ENCODE measurements at places on chromosomes 16 and 17.

- DNase-seq = no peak
These were observed 9.8 kb downstream of the ATP2C2 start for GRCh38 chr16:84378099-84378498.

DNA sequence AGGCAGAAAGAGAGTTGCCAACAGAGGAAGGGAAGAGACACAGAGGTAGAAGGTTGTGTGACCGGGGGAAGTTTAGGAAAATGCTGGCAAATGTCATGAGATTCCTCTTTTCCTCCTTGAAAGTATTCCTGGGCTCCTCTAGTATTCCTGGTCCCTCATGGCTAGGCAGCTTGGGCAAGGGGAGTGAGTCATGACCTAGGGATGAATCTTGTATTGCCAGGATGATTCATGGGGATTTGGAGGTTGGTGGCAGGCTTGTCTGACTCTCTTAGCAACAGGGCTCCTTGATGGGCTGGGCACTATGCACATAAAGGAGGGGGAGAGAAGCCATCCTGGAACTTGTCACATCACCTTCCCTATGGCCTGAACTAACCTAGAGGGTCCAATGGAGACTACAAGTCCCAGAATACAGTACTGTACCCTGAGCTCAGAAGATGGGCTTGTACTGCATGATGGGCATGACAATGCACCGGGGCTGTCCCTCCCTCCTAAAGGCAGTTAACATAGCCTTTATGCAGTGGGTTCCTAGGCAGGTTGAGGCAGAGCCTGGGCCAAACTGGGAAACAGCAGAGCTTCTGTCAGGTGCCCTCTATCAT lies 2.1 kb upstream of the SEZ6 start:
- no peak for DNase-seq

GRCh38 chr17:63995626-63996025 lies 2.5 kb upstream of the PRR29 start:
- no peak for DNase-seq

DNA sequence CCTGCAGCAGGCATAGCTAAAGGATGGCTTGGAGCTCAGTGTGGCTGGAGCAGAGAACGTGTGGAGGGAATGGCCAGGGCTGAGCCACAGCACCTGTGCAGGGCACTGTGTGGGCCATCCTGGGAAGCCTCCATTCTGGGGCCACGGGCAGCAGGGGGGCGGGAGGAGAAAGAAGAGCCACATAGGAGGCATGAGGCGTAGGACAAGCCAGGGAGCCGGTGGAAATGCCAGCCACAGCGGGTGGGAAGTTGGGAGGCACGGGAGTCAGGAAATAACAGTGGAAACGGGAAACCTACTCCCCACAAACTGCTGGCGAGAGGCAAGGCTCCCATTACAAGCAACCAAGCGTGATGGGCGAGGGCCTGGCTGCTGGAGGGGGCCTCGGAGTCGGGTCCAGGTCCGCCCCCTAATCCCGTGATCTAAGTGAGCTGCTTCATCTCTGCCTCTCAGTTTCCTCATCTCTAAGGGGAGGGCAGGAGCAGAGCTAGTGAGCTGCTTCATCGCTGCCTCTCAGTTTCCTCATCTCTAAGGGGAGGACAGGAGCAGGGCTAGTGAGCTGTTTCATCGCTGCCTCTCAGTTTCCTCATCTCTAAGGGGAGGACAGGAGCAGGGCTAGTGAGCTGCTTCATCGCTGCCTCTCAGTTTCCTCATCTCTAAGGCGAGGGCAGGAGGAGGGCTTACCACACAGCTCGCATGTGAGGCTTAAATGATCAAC lies 104.9 kb downstream of the ADCY9 start:
- DNase-seq = no peak

- DNase-seq = no peak
These were observed 113.8 kb downstream of the OR1D5 start for GRCh38 chr17:2949469-2950044.

GRCh38 chr17:78896091-78896833 lies 6.7 kb downstream of the CEP295NL start:
- no peak for DNase-seq

DNA sequence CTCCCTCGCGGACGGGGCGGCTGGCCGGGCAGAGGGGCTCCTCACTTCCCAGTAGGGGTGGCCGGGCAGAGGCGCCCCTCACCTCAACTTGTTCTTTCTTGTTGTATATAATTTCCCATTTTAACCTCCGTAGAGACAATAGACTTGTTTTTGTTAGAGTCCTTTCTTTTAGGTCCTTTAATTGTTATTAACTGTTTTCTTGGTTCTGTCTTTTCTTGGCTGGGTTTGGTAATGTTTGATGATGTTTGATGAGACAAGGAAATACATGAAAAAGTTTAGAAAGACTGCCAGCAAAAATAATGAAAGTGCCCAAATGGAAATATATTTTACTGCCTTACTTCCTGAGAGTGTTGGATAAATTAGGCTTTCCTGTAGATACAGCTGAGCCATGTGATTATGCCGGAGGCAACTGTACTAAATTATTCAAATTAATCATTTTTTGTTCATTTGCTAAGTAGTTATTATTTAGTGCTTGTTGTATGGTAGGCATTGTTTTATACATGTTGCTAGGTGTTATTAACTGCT lies 30.9 kb downstream of the PRPSAP2 start:
- no peak for DNase-seq

GRCh38 chr16:60107871-60108270 lies 1373.8 kb upstream of the GOT2 start:
- DNase-seq = no peak

GRCh38 chr17:39979893-39980350 lies 685 bp upstream of the PSMD3 start:
- DNase-seq = no peak

GRCh38 chr17:45790296-45790922 lies 6.3 kb downstream of the CRHR1 start:
- no peak for DNase-seq

DNA sequence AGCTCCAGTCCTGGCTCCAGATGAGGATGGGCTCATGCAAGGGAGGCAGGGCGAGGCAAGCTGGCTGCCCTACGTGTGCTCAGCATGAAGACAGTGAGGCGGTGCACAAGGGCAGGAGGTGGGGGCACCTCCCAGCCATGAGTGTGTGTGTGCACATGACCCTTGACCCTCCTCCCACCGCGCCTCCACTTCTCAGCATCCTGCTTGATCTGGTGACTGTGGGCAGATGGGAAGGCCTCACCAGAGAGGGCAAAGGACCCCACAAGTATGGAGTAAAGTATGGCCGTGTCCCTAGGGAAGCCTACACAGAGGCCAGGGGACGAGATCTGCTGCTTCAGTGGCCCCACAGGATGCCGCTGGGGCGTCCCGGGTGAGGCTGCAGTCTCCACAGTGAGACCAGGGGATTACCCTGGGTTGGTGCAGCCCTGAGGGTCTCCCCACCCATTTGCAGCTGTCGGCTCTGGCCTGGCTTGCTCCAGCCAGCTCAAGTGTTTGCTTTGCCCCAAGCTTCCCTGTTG lies 7.9 kb upstream of the RNF222 start:
- DNase-seq = no peak

DNA sequence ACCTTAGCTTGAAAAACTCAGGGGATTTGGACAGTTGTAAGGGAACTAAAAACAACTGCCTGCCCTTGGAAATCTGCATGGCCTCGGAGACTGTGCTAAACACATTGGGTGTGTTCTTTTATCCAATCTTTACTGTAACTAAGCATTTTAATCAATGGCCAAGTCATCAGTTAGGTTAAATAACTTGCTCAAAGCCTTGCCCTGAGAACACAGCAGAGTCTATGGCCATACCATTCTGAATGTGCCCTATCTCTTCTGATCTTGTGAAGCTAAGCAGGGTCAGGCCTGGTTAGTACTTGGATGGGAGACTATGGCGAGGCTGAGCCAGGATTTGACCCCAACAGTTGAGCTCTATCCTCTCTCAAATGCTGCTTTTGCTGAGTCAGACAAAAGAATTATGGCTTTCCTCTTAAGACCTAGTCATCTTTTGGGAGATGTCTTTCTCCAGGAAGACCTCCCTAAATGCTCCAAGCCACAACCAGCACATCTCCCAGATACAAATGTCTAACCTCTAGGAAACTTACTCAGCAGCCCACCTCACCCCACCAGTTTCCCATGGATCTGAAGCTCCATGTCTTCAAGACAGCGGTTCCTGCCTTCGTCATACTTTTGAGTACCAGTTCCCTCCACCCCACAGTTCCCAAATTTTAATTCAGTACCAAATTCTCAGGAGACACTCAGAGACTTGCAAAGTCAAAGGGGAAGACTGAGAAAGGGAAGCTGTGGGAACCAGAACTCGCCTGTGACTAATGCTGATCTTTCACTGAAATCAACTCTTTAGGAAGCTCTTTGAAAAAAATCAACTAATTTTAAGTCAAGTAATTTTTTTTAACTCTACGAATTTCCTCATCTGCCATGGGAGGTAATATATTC lies 336.1 kb downstream of the MAF start:
- DNase-seq = no peak

- no peak for DNase-seq
These were observed 7.1 kb downstream of the USP10 start for GRCh38 chr16:84706856-84707255.

DNA sequence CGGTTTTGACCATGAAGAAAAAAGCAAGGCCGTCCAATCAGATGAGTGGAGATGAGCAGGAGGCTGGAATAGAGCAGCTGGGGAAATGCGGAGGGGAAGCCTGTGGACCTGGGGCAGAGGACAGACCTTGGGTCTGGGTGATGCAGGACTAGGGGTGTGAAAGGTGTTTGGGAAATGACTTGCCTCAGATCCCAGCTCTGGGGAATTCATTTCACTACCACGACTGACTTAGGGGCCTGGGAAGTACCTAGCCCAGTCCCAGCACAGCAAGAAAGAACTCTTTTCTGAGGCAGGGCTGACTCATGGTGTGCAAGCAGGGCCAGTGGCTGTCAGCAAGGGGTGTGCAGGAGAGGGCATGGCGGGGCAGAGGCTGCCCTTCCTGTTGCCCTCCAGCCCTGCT lies 14.8 kb downstream of the DNAI2 start:
- DNase-seq = no peak

GRCh38 chr16:67723151-67723910 lies 4.2 kb upstream of the GFOD2 start:
- DNase-seq = no peak

DNA sequence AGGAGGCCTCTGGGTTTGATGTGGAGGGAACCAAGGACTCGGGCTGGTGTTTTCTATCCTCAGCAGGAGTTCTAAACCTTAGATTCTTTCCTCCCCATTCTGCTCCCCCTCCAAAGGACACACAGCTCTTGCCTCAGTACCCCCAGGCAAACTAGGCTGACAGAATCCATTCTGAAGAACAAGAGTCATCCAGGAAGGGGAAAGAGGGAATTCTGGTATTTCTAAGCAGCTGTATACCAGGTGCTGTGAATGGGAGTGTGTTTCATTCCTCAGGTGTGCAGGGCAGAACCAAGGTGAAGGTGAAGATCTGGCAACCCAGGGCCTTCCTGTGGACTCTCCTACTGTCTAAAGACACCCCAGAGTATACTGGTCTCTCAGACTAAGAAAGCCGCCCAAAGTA lies 4.1 kb downstream of the INPP5K start:
- DNase-seq = no peak

DNA sequence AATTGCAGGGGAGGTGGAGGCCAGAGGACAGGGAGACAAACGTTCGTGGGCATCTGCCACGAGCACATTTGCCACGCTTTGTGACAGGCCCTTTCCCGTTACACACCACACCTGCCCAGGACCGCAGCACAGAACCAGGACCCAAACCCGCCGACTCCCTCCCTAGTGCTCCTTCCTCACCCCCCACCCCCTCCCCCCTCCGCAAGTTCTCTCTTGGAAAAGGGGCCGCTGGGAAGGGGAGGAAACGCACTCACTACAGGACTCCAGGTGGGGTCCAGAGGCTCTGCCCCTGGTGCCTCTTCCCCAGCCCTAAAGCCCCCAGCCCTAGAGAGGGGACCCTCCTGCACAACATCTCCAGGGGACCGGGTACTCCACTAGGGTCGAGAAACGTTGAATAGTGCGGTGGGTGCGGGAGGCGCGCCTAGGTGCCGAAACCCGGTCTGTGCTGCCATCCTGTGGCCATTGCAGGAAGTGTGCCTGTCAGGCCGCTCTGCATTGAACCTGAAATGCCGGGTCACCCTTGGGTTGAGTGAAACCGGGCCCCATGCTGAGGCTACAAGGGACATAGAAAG lies 21.9 kb upstream of the EIF1 start:
- DNase-seq = peak; percentile 80

GRCh38 chr16:70380248-70380918 lies 33.7 kb downstream of the DDX19A start:
- DNase-seq = peak; percentile 63

GRCh38 chr16:83947642-83948234 lies 5.3 kb upstream of the OSGIN1 start:
- no peak for DNase-seq

DNA sequence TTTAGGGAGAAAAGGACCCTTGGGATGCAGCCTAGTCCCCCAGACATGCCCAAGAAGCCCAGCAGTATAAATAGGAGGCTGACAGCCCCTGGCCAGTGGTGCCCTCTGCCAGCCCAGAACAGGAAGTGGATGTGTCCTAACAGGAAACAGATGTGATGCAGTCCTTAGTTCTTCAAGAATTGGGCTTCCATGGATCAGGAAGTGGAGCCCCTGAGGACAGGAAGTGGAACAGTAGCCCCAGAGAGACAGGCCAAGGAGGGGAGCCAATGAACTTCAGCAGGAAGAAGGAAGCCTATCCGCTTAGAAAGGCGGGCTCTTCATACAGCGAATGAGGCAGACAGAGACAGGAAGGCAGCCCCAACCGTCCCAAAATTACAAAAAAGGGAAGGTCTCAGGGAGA lies 7.2 kb downstream of the CTF1 start:
- DNase-seq = no peak

DNA sequence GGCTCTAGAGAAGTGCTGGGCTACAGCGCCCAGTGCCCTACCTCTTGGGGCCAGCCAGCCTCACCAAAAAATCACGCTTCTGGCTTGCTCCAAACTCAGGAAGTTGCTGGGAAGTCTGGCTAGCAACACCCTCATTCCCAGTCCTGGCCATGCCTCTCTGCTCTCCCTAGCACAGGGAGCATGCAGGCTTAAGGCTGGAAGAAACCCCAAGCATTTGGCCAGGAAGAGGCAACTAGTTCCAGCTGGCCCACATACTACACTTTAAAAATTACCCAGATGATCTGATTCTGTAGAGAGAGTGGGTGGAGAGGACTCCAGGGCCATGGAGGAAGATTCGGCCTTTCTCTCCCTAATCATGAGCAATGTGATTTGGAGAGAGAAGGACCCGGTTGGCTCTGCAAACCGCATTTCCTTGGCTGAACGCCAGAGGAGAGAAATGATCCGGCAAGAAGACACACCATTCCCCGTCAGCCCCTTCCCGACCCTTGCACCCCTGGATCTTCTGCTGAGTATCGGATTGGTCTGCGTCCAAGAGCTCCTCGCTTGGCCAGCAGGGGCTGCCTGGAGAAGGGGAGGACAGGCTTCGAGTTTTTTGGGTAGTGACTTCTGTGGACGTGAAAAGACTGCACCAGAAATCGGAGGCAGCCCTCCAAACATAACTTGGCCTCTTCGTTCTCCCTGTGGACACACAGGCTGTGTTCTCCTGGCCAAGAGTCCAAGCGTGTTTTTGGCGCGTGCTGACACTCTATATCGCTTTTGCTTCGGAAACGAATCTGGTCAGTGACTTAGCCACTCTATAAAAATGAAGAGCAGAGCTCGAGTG lies 406.3 kb downstream of the WWOX start:
- DNase-seq = no peak

- DNase-seq = no peak
These were observed 72.7 kb downstream of the GNAO1 start for GRCh38 chr16:56263711-56264608.
